ENCODE measurements at places on chromosomes 5 and 9.

- no peak for DNase-seq
Observed at GRCh38 chr5:81794226-81794625, 43.3 kb upstream of the SSBP2 start.

- DNase-seq = no peak
Observed at GRCh38 chr9:89655056-89655989, 50.5 kb downstream of the GADD45G start.

DNA sequence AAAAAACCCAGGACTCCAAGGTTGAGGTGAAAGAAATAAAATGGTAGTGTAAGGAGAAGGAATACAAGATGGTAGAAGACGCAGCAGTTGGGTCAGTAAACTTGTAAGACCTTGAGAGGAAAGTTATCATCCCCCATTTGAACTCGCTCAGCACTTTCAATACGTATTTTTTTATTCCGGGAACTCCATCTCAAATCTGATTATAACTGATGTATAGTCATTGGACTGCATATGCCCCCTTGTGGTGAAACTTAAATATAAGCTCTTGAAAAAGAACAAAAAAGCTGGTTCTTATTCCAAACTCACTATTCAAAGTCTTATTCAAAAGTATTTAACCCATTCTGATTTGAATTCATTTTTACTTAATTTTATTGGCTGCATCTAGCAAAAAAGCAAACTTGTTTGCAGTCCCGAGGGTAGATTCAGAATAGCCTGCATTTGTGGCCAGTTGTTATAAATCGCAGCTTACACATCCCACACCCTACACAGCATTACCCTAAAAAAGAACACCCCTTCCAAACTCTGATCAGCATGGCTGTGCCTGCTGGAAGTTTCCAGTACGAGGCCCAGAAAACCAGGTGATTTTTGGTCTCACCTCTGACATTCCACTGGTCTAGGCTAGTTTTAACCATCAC is 118.0 kb downstream of the ESM1 start:
- no peak for DNase-seq

DNA sequence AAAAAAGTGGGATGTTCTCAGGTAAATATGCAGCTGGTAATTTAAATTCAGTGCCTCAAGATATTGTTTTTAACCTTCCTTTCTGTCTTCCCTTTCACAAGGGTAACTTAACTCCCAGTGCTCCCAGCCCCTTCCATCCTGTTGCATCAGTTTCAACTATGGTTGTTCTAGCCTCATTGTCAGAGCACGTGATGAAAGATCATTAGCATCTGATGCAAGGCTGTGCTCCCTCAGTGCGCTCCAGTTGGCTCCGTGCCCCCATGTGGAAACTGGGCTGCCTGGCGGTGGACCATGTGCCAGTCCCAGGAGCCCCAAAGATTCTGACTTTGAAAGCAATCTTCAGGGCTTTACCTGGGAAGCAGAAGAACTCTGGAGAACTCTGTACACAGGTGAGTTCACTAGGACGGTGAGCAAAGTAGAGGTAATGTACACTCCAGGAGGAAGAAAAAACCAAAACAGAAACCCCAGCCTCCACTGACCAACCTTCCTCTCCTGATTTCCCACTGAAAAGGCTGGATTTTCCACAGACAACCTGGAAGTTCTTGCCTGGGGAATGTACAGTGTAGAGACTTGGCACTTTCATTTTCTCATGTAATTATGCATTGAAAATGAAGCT is 96.9 kb downstream of the SLC1A3 start:
- no peak for DNase-seq

- DNase-seq = no peak
Observed at GRCh38 chr9:18639911-18640310, 166.0 kb downstream of the ADAMTSL1 start.

GRCh38 chr5:169511708-169512107 is 71.9 kb upstream of the SPDL1 start:
- no peak for DNase-seq

DNA sequence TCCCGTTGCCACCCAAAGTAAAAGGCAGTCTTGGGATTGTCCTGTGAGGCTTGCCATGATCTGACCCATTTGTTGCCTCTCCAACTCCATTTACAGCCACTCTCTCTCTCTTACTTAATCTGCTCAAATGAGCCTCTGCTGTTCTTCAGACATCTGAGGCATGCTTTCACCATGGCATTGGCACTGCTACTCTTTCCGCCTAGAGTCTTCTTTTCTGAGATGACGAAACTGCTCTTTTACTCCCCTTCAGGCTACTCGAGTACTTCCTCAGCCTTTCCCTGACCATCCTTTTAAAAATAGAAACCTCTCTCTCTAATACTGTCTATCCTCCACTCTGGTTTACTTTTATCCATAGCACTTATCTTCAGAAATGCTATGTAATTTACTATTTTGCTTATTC is 9.0 kb downstream of the FOCAD start:
- DNase-seq = no peak

DNA sequence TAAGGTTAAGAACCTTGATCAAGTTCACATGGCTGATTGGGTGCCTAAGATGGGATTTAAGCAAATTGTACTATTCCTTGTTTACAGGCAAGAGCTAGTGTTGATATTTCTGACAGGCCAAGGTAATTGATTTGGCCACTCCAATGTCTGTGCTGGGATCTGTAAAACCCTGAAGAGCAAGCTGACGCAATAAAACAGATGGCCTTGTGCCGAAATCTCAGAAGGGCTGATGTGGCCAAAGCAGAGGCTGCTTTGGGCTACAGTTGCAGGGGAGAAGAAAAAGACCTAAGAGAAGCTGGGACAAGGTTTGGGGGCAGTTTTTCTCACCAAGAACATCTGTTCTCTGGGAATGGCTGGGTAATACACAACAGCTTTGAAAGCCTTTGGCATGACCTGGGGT is 463.2 kb upstream of the ZNF608 start:
- DNase-seq = no peak

- DNase-seq = peak; percentile 36
Observed at GRCh38 chr5:132385326-132386105, 16.0 kb downstream of the SLC22A5 start.

DNA sequence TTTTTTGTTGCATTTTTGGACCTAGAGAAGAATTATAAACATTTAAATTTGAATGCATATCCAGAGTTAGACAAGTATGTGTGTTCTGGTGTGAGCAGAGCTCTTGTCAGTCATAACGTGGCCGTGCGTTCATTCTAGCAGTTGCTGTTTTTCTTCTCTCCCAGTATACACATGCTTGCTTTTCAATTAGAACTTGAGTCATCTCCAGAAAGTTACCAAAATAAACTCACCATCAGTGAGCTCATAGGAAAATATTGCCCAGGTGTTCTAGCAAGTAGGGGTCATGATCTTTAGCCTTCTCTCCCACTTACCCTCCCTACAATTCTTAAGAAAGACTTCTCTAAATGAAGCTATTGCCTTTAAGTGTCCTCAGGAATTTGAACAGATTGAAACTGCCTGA is 247.5 kb upstream of the TUT7 start:
- no peak for DNase-seq

GRCh38 chr9:136582977-136583735 is 37.3 kb upstream of the NOTCH1 start:
- no peak for DNase-seq

DNA sequence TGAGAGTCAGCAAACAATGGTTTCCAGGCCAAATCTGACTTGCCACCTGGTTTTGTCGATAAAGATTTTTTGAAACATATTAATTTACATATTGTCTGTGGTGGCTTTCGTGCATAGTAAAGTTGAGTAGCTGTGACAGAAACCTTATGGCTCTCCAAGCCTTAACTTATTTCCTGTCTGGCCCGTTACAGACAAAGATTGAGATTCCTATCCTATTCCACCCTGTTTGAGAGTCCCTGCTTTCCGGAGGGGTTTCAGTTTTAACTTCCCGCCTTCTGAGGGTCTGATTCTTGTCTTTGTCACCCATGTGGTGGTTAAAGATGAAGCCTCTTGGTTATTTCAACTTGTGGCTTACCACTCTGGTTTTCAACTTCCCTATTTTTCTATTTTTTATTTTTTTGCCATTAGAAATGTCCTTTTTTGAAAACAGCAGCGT is 11.4 kb downstream of the OTULIN start:
- DNase-seq = no peak

- DNase-seq = no peak
Observed at GRCh38 chr9:137371521-137371941, 51.4 kb downstream of the EXD3 start.

- no peak for DNase-seq
Observed at GRCh38 chr5:64214132-64214531, 48.5 kb downstream of the RNF180 start.

GRCh38 chr9:126296687-126297086 is 29.9 kb upstream of the MVB12B start:
- no peak for DNase-seq

- DNase-seq = no peak
Observed at GRCh38 chr5:177023303-177023664, 788 bp downstream of the ZNF346 start.

DNA sequence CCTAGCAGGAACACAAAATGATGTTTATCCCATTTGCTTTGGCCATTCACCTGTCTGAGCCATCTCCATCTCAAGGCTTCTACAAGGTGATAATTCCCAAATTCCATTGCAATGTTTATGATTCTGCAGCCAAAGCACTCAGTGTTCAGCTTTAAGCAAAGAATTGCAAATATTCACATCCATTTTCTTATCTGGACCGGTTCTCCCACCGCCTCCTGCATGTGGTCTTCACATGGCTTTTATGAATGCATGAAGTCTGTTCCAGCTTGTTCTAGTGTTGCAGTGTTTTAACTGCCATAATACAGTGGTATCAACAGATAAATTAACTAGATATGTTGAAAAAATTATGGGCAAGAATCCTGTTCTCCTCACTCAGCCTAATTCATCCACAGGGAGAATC is 443.0 kb upstream of the KLF4 start:
- DNase-seq = no peak

DNA sequence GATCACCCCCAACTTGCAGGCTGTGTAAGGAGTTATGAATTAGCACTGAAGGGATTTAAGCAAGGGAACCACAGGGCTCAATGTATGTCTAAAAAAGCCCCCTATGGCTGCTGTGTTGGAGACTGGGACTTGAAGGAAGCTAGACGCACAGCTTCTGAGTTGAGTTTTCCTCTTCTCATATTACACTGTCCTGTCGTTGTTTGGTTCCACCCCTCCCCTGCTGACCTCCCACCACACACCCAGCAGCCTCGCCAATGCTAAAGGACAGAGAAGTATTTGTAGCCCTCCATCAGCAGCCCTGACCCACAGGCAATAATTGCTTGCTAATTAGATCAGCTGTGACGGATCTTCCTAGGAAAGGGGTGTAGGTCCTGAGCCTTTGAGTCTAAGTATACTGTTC is 15.1 kb upstream of the CARTPT start:
- DNase-seq = no peak

DNA sequence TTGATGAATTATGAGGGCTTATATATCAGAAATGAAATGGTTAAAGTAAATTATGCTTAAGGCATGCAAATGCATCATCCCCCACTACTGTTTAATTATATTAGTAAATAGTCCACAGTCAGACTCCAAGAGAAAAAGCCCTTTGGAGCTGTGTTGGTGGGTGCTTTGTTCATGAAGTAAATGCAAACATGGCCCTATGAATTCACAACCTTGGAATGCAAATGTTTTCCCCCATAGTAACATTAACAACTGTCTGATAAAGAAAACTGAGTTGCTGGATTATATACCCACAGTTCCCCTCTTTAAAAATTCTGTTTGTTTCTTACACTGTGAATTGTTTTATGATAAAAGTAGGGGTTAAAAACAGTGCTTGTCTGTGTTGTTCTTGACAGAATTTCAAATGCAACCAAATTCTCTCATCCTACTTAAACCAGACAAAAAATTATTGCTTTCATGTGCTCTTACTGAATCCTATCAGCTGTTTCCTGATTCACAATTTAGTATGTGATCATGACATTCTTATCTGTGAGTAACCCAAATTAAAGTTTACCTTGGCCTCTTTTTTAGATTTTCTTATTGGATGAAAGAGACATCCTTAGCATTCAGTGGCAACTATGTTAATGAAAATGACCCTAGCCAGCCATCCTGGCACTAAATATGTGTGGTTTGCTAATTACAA is 48.5 kb upstream of the SNCAIP start:
- no peak for DNase-seq

GRCh38 chr5:56845904-56846480 is 30.6 kb downstream of the MAP3K1 start:
- no peak for DNase-seq

- DNase-seq = no peak
Observed at GRCh38 chr5:35971186-35971877, 19.9 kb downstream of the UGT3A1 start.

DNA sequence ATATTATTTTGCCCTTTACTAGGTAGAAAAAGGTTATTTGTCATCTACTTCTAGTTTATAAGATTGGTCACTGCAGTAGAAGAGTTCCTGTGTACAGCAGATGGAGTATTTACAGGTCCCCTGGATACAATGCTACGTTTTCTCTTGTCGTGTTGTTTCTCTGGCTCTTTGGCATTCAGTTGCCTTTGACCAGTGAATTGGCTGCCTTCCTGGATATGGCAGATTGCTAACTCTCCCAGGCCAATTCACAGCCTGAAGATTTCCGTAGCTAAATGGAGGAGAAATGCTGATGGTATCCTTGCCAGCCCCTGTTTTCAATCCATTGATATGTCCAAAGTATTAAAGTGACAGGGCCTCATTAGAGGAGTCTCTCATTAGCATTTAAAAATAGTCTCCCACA is 32.5 kb upstream of the GNAQ start:
- no peak for DNase-seq

All from effector CD8-positive, alpha-beta T cell (primary cell).